ENCODE measurements at places on chromosomes 1 and 21.

DNA sequence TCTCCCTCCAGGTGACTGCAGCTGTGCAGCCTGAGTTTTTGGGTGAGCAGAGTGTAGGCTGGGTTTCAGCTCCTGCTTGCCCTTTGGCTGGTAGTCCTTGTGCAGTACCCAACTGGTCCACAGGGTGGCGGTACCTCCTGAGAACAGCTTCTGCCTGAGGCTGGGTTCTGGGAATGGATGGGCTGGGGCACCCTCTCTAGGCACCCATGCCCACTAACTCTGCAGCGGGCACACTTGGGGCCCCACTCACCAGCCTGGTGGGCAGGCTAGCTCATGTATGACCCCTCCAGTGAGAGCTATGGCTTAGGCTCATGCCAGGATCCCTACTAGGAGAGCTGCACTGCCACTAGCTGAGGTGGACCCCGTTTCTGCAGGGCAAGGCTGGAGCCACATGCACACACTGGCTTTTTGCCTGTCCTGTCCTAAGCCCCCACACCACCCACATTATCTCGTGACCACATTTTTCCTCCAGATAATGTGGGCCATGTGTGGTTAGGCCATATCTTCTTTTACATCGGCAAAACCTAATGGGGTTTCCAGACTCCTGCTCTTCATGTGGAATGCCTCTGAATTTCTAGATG lies 15.5 kb upstream of the GSTM4 start:
- peak; percentile 63 for DNase-seq

- no peak for DNase-seq
Measured at GRCh38 chr1:228170666-228171065, 5.1 kb downstream of the IBA57 start.

GRCh38 chr21:29072873-29073221 lies 601 bp downstream of the CCT8 start:
- DNase-seq: no peak

GRCh38 chr1:246367041-246367440 lies 140.0 kb downstream of the SMYD3 start:
- DNase-seq: no peak

GRCh38 chr1:83996621-83997020 lies 2.3 kb downstream of the TTLL7 start:
- no peak for DNase-seq

- DNase-seq: no peak
Measured at GRCh38 chr1:205318231-205318991, 3.1 kb downstream of the NUAK2 start.

GRCh38 chr1:48036710-48037355 lies 39.6 kb upstream of the TRABD2B start:
- no peak for DNase-seq

DNA sequence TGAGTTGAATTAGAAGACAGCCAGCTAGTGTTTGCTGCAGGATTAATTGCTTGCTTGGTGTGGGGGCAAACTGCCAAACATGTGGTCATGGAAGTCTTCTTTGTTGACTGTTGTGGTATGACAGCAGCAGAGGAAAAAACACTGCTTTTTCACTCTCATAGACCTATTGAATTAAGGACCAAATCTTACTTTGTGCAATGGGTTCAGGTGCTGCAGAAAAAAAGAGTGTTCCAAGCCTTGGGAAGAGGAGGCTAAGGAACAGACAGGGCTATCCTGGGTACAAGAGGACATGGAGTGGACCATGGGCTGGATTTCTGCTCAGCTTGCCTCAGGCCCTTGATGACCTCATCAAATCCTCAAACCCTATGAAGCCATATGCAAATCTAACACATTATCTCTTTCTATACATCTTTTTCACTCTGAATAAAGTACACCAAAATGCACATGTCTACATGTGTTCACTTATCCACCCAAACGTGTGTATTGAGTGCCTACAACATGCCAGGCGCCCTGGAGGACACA lies 61.5 kb downstream of the SIPA1L2 start:
- no peak for DNase-seq

- DNase-seq: no peak
Measured at GRCh38 chr1:78236716-78237115, 190.9 kb downstream of the GIPC2 start.

DNA sequence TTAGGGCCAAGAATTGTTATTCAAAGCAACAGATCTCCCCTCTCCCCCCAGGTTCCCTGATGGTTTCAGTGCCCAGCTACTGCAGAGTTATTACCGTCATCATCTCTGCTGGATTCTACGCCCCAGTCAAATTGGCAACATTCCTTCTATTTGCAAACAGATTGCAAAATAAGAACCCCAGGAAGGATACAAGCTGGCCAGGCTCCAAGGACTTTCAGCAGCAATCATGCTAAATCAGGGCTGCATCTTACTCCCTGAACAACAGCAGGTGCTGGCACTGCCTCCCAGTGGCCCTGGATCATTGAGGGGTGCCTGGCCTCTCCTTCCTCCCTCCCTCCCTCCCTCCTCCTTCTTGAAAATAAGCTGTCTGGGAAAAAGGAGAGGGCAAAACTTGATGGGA lies 521.6 kb upstream of the BEND5 start:
- DNase-seq: no peak

DNA sequence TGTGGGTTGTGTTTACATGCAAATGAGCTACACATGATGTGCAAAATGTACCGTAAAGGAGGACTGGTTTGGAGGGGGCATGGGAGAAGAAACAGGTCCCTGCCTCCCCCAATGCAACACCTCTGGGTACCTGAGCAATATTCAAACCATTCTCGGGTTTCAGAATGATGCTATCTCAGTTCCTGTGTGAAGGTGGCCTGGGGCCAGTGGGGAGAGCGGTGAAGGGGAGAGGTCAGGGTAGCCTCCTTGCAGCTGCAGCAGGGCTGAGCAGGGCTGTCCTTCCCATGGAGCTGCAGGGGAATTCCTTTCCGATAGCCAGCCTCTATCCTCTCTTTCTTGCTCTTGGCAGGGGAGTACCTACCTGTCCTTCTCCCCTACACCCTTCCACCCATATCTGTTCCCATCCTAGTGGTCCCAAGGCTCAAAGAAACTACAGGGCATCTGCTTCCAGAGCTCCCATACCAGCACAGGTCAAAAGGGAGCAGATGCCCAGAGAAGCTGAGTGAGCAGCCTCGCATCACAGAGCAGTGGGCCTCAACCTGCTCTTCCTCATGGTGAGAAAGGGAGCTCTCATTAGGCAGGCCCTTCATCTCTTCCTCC lies 11.9 kb downstream of the MEF2D start:
- DNase-seq: no peak

DNA sequence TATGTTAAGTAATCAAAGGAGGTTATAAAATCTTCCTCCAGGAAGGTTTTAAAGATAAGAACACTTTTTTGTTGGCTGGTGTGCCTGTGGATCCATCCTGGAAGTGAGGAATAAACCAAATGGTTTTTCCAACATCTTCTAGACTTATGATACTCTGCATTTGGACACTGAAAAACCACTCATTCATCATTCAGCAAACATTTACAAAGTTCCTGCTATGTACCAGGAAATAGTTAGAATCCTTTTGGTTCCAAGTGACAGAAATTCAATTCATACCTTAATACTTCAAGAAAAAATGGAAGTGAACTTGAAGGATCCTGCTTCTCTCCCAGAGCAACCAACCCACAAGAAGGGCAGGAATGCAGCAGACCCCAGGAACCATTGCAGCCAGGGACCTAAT lies 39.6 kb upstream of the PIGC start:
- DNase-seq: no peak

- no peak for DNase-seq
Measured at GRCh38 chr1:153349363-153350320, 1.0 kb upstream of the PGLYRP4 start.

DNA sequence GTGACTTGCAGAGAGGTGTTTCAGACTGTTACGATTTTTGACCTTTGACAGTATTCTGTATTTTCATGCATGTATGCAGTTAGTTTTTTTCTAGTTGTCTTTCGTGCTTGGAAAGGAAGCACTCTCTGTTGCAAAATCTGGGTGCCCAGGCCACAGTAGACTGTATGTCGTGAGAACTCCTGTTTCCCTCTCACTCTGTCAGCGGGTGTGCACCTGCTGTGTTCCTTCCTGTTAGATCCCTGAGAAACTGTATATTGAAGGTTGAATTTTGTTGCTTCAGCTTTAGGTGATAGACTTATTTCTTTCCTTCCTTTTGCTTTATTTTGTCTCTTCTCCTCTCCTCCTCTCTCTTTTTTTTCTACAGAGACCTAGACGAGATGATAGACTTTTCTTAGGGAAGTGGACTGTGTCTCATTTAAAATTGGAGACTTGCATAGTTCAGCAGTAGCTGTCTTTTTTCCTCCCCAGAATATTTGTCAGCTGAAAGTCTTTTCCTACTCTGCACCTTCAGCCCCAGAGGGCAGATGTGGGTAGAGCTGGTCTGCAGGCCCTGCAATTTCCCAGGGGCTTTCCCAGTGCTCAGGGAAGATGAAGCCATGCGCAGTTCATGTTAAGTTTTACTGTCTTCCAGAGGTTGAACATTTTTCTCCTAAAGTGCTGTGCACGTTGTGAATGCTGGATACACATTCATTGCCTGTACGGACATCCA lies 1.4 kb downstream of the TRAPPC10 start:
- DNase-seq: no peak

GRCh38 chr21:14114251-14114650 lies 96.5 kb downstream of the LIPI start:
- DNase-seq: no peak

- DNase-seq: no peak
Measured at GRCh38 chr1:237084341-237085077, 42.5 kb downstream of the RYR2 start.

DNA sequence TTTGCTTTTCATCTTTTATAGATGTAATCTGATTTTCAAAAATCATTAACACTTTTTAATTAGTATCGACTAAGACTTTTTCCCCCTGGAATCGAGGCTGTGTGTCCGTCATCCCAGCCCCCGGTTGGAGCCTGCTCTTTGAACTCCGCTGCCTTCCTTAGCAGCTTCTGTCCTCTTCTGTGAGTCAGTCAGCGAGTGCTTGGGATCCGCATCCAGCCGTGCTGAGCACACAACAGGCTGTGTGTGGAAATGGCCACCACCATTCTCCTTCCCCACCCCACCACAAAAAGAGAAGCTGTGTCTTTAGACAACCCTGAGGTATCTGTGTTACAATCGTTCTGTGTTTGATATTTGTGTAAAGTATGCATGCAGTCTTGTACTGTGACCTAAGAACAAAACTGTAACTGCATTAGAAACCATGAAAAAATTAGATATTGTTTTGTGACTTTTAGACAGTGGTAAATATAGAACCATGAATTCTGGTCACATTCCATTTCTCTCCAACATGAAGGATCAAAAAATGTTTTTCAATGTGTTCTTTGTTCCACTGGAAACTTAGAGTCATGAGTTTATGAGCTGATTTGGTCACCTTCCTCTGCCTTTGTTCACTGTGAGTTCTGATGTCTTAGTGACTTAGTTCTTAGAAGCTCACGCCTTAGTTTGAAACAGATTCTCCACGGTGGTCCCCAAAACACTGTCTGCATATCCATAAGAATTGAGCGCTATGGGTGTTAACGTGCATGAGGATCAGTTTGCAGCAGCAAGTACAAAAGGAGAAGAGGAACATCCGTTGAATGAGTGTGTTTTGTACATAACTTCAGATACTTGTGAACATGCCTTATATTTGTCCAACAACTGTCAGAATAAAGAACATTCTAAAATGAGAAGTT lies 64.7 kb downstream of the VPS26C start:
- DNase-seq: no peak

DNA sequence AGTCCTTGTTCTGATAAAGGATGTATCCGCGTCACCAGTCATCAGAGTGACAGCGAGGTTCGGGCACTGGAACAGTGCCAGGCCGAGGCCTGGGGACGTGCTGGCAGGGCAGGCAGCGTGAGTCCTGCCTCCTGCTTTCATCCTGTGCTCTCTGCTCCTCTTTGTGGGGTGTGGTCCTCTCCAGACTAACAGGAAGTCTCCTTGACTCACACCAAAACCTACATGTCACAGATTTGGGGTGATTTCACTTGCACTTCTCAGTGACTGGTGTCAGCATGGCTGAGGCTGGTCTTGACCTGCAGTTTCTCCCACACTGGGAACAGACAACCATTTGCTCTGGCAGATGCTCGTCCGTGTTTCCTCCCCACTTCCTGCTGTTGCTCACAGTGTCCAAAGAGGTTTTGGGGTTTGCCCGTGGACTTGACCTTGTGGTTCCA lies 8.8 kb upstream of the NLRP3 start:
- no peak for DNase-seq

DNA sequence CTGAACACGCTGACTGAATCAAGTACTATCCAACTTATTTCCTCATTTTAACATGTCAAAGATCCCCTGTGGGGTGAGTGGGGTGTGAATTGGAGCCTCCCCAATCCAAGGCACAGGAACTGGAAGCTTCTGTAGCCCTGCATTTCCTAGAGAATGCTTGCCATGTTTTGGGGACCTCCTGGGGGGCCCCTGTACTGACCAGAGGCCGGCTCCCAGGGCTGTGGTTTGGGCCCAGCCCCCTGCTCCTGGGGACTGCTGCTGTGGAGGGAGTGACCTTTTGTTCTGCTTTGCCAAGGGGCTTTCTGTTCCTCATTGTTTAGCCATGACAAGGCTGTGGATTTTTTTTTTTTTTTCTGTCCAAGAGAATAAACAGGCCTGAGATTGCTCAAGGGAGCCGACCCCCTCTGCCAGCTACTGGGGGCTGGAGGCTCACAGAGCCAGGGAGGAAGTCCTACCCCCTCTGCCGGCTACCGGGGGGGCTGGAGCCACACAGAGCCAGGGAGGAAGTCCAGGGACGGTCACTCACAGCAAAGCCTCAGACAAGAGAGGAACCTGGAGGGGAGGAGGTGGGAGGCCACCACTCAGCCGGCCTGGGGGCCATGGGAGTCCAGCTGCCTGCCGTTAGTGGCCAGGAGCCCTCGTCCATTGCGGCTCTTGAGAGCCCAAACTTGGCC lies 17.4 kb downstream of the TNFRSF1B start:
- DNase-seq: no peak

GRCh38 chr1:63748641-63749040 lies 25.2 kb upstream of the ROR1 start:
- DNase-seq: no peak

DNA sequence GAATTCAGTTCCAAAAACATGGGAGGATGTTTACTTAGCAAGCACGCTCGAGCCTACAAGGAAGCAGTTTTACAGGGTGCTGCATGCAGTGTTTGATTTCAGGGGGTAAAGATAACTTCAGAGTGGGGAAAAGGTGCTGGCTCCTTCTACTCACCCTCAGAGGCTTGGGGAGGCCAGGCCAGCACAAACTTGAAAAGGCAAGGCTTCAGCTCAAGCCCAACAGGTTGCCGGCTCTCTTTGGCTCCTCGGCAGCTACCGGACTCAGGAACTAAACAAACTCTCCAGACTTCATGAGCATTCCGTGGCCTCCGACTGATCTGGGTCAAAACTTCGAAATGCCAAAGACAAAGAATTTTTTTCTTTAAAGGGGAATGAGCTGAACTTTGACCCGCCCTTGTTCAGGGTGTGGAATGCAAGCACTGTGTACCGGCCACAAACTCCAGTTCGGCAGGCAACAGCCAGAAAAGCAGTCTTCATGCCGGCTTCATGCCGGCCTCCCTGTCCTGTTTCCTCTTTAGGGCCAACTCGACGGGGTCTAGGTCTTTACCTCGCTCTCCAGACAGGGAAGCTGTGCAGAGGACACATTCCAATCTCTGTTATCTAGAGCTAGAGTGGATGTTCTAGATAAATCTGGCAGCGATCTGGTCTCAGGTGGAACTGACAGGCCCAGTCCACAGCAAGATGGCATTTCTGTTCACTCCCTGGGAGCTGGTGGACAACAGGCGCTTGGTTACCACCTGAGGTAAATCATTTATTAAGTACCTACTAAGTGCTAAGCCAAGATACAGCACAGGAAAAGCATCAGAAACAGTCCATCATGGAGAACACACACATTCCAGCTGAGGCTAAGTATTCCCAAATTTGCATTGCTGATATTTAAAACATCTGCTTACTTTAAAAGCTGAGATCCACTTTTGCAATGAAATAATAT lies 75.0 kb downstream of the CD46 start:
- DNase-seq: no peak
